ENCODE measurements at places on chromosomes 11 and 22. TPM values are rescaled to one million over a fixed set of nuclear protein-coding genes. Genes with fewer than 3 reads are reported as not detected.
A peak's percentile ranks its signal among the peaks of the same experiment; 100 is the strongest.

Gene LRRC56
- total RNA-seq: 2.2 TPM

Gene BLID
- total RNA-seq: not detected

DNA sequence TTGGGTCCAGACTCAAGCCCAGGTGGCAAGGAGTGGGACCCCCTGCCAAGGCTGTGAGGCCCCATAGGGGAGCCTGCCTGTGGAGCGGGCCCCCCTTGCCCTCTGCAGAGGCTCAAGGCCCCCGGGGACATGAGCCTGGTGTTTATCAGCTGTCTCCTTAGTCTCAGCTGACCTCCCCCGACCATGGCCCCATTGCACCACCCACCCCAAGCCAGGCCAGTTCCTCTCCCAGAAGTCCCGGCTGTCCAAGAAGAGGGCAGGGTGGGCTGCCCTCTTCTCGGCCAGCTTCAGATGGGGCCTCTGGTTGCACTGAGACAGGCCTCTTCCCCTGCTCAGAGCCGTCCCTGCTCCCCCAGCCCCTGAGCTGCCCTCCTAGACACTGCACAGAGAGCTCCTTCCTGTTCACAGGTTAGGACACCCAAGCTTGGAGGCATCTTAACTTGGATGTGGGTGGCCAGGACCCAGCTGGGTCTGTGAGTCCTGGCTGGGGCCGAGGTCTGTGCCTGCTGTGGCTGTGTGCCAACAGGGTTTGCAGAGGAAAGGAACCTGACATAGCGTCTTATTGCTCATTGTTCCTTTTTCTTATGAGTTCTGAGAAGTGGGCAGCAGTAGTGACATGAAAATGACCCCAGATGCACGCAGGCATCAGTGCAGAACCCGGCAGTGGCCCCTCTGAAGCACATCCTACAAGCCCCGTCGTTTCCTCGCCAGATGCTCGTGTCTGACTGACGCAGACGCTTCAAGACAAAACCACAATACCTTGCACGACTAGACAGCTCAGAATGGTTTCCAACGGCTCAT is 5.4 kb downstream of the TRABD start:
- peaks cover 43% of the 10 kb centered on the region for H3K4me1 ChIP-seq
- H3K27me3 ChIP-seq: no peaks in the 10 kb centered on the region
- H3K4me3 ChIP-seq: peak overlapping the region; percentile 88
- peak overlapping the region; percentile 98 for H3K27ac ChIP-seq
- DNase-seq: peak; percentile 77

- peaks cover 45% of the 10 kb centered on the region for H3K27me3 ChIP-seq
- no peaks in the 10 kb centered on the region for H3K36me3 ChIP-seq
- H3K27ac ChIP-seq: no peak overlapping the region
- no peak overlapping the region for H3K4me3 ChIP-seq
- no peak for DNase-seq
Measured at GRCh38 chr11:62504158-62504973, 42.2 kb downstream of the AHNAK start.

GRCh38 chr11:96033599-96033998 is 109.7 kb upstream of the MTMR2 start:
- no peak overlapping the region for H3K27ac ChIP-seq
- H3K36me3 ChIP-seq: peaks cover 21% of the 10 kb centered on the region
- no peaks in the 10 kb centered on the region for H3K27me3 ChIP-seq
- no peak overlapping the region for H3K4me3 ChIP-seq

DNA sequence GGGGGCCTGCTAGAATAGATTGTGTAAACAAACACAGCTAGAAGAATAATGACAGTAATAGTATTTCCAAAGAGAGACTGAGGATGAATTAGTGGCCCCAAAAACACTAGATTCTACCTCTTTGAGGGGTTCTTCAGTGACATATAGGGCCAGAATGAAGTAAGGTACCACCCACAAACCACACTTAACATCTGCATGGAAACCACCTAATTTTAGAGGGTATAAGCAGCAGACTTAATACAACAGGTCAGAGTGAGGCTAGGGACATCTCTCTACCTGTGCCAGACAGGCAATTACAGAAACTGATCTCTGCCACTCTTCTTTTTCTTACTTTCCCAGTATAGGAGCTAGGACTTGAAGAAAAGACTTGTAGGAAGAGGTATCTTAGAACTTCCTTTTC is 20.1 kb downstream of the ELP4 start:
- DNase-seq: no peak
- H3K36me3 ChIP-seq: peaks cover 11% of the 10 kb centered on the region
- peaks cover 2% of the 10 kb centered on the region for H3K4me1 ChIP-seq

DNA sequence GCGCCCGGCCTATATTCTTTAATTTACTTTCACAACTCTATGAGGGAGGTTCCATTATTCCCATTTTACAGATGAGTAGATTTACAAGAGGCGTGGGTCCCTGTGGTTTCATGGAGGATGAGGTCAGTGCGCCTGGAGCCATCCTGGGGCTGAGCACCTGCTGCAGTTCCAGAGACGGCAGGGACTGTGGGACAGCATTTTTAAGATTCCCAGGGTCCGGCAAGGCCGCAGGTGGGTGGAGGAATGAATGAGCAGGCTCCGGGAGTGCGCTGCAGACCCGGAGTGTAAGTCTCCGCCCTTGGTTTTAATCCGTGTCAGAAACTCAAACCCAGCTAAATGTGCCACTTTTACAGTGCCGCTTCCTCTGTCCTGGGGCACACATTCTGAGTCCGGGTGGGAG is 4.1 kb upstream of the CHRM1 start:
- DNase-seq: no peak
- peaks cover 21% of the 10 kb centered on the region for H3K4me1 ChIP-seq
- H3K27me3 ChIP-seq: peaks cover 88% of the 10 kb centered on the region
- no peak overlapping the region for H3K27ac ChIP-seq
- H3K4me3 ChIP-seq: peak overlapping the region; percentile 8

DNA sequence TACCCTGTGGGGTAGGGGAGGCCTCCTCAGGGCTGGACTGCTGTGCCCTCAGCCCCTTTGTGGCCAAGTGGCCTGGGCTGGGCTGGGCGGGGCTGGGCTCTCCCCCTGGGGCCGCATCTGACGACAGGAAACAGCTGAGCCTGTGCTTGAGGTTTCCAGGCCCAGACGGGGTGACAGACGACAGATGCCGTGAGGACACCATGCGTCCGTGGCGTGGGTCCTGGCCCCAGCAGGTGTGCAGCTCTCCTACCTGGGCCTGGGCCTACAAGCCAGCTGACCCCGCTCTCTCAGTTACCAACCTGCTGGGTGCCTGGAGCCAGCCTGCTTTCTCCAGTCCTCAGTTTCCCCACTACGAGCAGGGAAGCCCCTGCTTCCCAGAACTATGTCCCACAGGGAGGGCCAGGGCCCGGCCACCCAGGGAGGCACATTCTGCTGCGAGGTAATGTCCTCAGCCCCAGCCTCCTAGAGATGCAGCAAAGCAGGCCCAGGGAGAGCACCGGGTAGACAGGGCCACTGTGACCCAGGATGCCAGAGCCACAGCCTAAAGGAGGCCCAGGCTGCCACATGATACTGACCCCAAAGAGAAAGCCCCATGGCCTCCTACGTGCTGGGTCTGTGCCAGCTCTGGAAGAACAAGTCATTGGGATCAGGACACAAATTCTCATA is 181.3 kb downstream of the IGLL1 start:
- H3K4me3 ChIP-seq: no peak overlapping the region
- no peak overlapping the region for H3K27ac ChIP-seq
- DNase-seq: no peak

- H3K36me3 ChIP-seq: no peaks in the 10 kb centered on the region
- no peaks in the 10 kb centered on the region for H3K27me3 ChIP-seq
- no peaks in the 10 kb centered on the region for H3K4me1 ChIP-seq
- H3K27ac ChIP-seq: no peak overlapping the region
- no peak for DNase-seq
- H3K4me3 ChIP-seq: no peak overlapping the region
Measured at GRCh38 chr11:37527545-37527944, 929.5 kb upstream of the RAG2 start.

GRCh38 chr22:19708321-19709011 is 5.8 kb upstream of the SEPTIN5 start:
- no peaks in the 10 kb centered on the region for H3K36me3 ChIP-seq
- no peak overlapping the region for H3K4me3 ChIP-seq
- peaks cover 6% of the 10 kb centered on the region for H3K27me3 ChIP-seq

DNA sequence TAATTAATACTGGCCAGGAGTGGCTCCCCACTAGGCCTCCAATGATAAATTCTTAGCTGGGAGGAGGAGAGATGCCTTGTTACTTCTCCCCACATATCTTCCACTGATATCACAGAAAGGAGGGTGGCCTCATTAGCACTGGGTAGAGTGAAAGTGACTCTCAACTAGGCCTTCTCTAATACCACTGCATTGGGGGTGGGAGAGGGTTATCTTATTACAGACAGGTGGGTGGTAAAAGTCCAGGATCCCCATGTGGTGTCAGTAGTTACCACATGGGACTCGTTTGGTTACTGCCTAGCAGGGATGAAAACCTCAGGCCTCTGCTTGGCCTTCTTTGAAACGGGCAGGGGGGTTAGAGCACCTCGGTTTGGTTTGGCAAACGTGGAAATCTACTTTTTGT is 167.3 kb downstream of the UVRAG start:
- peaks cover 14% of the 10 kb centered on the region for H3K4me1 ChIP-seq
- H3K27me3 ChIP-seq: no peaks in the 10 kb centered on the region
- H3K4me3 ChIP-seq: no peak overlapping the region
- H3K36me3 ChIP-seq: peaks cover 23% of the 10 kb centered on the region
- no peak overlapping the region for H3K27ac ChIP-seq

- peaks cover 53% of the 10 kb centered on the region for H3K4me1 ChIP-seq
- peak; percentile 52 for DNase-seq
- peaks cover 18% of the 10 kb centered on the region for H3K36me3 ChIP-seq
- no peaks in the 10 kb centered on the region for H3K27me3 ChIP-seq
- H3K27ac ChIP-seq: peak overlapping the region; percentile 84
- H3K4me3 ChIP-seq: peak overlapping the region; percentile 30
Measured at GRCh38 chr11:116853461-116854073, 16.1 kb upstream of the APOA1 start.

DNA sequence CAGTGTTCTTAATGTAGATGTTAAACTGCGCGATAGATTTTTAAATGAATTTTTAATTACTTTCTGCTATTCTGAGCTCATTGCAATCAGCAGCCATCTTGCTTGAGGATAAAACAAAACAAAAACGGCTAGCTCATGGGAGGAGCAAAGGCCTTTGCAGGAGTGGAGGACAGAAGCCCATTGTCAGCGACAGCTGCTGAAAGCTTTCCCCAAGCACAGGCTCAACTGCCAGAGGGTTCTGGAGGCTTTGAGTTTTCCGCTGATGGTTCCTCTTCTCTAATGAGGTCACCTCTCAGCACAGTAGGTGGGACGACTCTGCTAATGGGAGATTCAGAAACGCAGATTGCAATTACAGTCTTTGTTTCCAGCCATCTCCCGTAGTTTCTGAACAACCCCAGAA is 167.1 kb upstream of the TTC12 start:
- H3K4me1 ChIP-seq: no peaks in the 10 kb centered on the region
- H3K4me3 ChIP-seq: no peak overlapping the region
- H3K36me3 ChIP-seq: no peaks in the 10 kb centered on the region
- DNase-seq: no peak
- peaks cover 19% of the 10 kb centered on the region for H3K27me3 ChIP-seq

GRCh38 chr11:123509737-123510578 is 79.9 kb downstream of the GRAMD1B start:
- no peaks in the 10 kb centered on the region for H3K36me3 ChIP-seq
- H3K27ac ChIP-seq: no peak overlapping the region
- no peak overlapping the region for H3K4me3 ChIP-seq
- peaks cover 7% of the 10 kb centered on the region for H3K4me1 ChIP-seq

DNA sequence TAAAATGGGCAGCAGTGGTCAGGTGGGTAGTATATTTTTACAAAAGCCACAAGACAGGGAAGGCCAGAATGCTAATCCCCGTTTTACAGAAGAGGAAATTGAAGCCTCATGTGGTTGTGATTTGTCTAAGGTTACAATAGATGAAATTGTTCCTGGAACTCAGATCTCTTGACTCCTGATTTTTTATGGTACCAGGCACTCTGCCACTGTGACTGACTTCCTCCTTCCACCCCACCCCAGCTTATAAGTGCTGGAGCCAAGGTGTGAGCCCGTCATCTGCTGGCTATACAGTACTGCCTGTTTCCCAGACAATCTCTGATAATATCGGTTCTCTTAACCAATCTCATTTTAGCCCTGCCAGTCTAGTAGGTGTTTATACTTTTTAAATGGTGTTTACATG is 1.9 kb downstream of the SLC5A1 start:
- no peaks in the 10 kb centered on the region for H3K4me1 ChIP-seq
- no peaks in the 10 kb centered on the region for H3K36me3 ChIP-seq
- no peak overlapping the region for H3K27ac ChIP-seq
- H3K4me3 ChIP-seq: no peak overlapping the region
